Type B pancreatic cell (in vitro differentiated cells): ENCODE measurements at places on chromosomes 5 and 9. TPM values are rescaled to one million over a fixed set of nuclear protein-coding genes. Genes with fewer than 3 reads are reported as not detected.

The HSPA9 gene
- total RNA-seq, result 238 and 252 TPM in 2 replicates

The FGD3 gene
- total RNA-seq, result 5.5 and 8.4 TPM in 2 replicates

- H3K4me3 ChIP-seq, result no peak overlapping the region
- no peak overlapping the region for H3K27ac ChIP-seq
- no peaks in the 10 kb centered on the region for H3K27me3 ChIP-seq
- no peak for DNase-seq
These were observed 52.3 kb downstream of the ADAMTS2 start for GRCh38 chr5:179292681-179293635.

- H3K27ac ChIP-seq, result no peak overlapping the region
- no peak for DNase-seq
- H3K36me3 ChIP-seq, result no peaks in the 10 kb centered on the region
- H3K4me1 ChIP-seq, result no peaks in the 10 kb centered on the region
These were observed 1181.0 kb upstream of the DMAC1 start for GRCh38 chr9:8980496-8981013.

The ELL2 gene
- total RNA-seq, result 33.9 and 55.3 TPM in 2 replicates

The PGM5 gene
- total RNA-seq, result 5.8 and 21.2 TPM in 2 replicates

- H3K4me3 ChIP-seq, result no peak overlapping the region
- no peak overlapping the region for H3K27ac ChIP-seq
- H3K36me3 ChIP-seq, result no peaks in the 10 kb centered on the region
- no peaks in the 10 kb centered on the region for H3K27me3 ChIP-seq
- H3K4me1 ChIP-seq, result no peaks in the 10 kb centered on the region
These were observed 36.1 kb downstream of the EXOC3 start for GRCh38 chr5:478982-479535.

The ABO gene
- total RNA-seq, result 3.7 and 5.6 TPM in 2 replicates

The SLC36A2 gene
- not detected in 2 replicates for total RNA-seq

DNA sequence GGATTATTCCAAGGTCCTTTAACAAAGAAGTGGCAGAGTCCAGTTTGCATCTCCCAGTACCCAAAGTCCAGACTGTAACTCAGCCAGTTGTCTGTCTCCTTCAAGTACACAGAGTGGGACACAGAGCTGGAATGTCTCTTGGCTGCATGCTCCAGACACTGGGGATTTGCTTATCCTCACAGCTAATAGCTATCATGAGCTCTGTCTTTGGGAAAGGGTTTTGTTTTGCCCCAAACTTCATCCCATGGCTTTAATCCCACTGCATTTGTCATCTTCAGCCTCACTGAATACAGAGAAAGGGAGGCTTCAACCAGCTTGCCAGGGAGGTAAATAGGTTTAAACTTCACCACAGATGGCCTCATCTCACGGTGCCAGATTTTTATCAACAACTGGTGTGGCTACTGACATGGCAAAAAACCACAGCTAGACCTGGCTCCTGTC, 412.2 kb upstream of the SLC24A2 start:
- peaks cover 15% of the 10 kb centered on the region for H3K4me1 ChIP-seq
- peaks cover 3% of the 10 kb centered on the region for H3K27me3 ChIP-seq
- H3K27ac ChIP-seq, result no peak overlapping the region
- DNase-seq, result no peak
- no peak overlapping the region for H3K4me3 ChIP-seq

DNA sequence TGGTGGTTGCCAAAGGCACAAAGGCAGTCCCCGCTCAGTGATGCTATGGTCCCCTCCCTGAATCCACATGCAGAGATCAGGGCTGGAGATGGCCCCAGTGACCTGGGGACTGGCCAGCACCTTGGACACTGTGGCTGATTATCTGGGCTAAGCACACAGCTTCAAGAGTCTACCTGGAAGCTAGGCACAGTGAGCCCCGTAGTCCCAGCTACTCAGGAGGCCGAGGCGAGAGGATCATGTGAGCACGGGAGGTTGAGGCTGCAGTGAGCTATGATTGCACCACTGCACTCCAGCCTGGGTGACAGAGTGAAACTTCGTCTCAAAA, 8.3 kb upstream of the SCGB3A1 start:
- H3K27me3 ChIP-seq, result peaks cover 4% of the 10 kb centered on the region
- no peak overlapping the region for H3K4me3 ChIP-seq
- no peak for DNase-seq
- H3K4me1 ChIP-seq, result no peaks in the 10 kb centered on the region
- no peaks in the 10 kb centered on the region for H3K36me3 ChIP-seq

DNA sequence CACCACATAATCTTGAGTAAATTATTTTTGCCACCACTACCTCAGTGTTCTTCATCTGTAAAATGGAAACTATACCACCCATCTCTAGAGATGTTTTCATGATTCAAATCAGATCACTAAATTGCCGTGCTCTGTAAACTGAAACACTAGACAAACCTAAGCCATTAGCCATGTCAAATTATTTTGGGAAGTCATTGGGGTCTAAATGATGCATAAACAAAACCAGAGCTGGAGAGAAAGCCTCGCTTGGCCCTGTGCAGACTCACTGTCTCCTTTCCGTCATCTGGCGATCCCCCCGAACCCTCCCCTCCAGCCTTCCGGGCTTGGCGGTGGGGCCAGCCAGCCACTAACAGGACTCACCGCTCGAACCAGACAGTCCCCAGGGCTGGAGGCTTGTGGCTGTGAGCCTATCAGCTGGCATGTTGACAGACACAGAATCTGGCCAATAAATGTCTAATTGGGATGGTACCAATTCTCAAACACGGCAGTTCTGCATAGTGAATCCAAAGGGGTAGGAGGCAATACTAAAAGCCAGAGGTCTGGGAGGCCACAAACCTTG, 256.5 kb downstream of the SEC61B start:
- DNase-seq, result no peak
- no peak overlapping the region for H3K4me3 ChIP-seq
- H3K36me3 ChIP-seq, result no peaks in the 10 kb centered on the region
- H3K4me1 ChIP-seq, result no peaks in the 10 kb centered on the region
